ENCODE measurements at places on chromosomes 2 and 18.

DNA sequence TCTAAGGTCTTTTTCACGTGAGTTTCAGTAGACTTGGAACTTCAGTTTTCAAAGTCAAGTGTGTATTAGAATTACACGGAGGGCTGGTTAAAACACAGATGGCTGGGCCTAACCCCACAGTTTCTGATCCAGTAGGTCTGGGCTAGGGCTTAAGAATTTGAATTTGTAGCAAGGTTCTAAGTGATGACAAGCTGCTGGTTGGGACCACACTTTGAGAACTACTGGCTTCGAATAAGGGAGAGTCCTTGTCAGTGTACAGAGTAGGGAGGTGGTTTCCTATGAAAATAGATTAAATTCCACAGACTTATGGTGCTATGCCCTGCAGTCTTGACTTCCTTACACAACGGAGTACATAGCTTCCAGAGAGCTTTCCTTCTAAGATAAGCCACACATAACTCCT lies 4.5 kb downstream of the RHOB start:
- DNase-seq = no peak

DNA sequence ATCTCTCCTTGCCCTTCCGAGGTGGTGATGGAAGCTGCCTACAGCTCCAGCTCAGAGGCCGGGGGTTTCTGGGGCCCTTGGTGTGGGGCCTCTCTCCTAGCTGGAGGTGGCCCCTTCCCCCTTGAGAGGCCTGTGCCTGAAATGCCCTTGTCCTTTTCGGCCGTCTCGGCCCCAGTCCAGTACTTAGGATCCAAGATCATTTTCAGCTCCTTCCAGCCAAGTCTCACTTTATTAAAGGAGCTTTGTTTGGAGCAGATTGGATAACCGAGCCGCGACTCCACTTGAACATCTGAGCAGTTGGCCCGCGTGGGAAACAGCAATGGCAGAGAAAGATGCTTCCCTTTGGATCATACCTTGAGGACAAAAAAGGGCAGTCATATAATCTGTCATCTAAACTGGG lies 125.0 kb downstream of the NEDD4L start:
- no peak for DNase-seq

DNA sequence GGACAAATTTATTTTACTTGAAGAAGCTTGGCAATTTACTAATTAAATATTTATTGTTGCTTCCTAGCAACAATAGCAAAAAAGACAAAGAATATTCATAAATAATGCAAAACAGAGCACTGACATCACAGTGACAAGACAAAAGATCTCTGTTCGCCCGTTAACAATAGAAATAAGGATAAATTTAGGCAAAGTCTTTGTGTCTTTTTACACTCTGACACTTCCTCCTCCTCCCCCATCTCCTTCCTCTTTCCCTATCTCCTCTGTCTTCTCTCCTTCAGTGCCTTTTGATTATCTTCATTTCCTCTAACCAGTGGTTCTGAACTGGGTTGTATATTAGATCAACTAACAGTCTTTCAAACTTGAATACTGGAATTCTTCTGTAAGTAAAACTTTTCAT lies 808.4 kb downstream of the ERBB4 start:
- no peak for DNase-seq

- no peak for DNase-seq
These were observed 598 bp downstream of the CCDC93 start for GRCh38 chr2:118013221-118013723.

- no peak for DNase-seq
These were observed 65.1 kb downstream of the CERS6 start for GRCh38 chr2:168521053-168521741.

DNA sequence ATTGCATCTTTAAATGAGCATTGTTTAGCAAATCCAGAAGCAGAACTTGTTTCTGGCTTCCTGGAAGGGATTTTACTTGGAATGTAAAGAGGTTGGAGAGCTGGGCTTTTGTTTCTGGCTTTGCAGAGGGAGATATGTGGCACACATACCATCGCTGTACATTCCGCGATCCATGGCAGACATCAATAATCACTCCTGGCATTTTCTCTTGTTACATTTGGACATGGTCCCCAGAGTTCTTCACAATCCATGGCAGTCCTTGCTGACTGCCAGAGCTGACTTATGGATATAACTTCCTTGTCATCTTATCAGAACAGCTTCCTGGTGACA lies 445.6 kb upstream of the SPRED2 start:
- DNase-seq = no peak

DNA sequence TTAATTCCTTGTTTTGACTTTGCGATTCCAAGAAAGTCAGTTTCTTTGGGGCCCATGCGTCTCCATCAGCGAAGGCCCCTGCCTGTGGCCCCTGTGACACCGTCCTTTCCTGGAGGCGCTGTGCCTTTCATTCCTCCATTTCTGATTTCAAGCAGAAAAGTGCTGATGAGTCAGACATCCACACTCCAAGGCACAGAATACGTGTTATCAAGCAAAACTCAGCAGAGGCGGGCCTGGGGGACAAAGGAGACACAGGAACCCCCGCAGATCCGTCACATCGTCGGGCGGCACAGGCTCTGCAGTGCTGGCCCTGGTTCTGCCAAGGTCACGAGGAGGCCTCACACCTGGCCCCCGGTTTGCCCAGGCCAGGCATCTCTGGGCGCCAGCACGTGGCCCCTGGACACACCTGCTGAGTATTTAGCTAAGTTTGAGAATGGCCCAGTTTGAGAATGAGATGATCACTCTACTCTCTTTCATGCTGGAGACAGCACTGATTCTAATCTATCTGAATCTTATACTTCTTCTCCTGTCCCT lies 7.2 kb upstream of the SALL3 start:
- DNase-seq = no peak

DNA sequence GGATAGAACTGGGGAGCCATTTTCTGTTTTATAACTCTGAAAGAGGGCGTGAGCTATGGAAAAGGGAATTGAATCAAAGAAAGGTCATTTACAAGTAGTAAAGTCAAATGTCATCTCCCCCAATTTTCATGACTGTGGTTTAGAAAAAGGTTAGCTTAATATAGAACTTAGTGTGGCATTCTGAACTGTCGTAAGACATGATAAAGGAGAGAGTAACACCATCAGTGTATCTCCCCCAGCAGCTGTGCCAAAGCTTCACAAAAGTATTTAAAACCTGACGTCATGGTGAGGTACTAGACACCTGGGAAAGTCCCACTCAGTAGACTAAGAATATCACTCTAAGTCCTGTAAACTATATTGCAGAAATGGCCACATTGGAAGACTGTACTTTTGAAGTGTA lies 5.8 kb upstream of the IKZF2 start:
- no peak for DNase-seq

DNA sequence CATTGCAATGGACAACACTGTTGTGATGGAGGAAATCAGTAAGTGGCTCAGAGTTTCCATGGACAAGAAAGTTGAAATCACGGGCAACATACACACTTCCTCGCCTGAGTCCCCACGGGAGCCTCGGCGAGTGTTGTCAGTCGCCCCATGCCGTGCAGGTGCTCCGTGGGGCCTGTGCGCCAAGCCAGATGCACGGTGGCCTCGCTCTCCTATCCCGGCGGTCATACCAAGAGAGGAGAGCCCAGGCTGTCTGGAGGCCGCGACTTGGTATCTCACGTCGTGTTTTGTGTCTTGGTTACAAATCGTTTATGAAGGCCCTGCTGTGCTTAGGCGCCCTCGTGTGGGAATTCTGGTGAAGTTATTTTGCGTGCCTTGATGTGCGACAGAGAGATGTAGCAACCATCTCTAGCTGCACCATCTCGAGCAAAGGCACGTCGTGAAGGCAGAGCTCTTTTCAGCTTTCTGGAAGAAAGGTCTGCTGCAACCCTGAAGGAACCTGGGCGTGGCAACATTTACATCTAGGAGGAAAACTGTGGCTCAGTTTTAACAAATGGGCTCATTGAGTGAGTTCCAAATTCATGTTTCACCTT lies 21.8 kb downstream of the ATG4B start:
- no peak for DNase-seq

DNA sequence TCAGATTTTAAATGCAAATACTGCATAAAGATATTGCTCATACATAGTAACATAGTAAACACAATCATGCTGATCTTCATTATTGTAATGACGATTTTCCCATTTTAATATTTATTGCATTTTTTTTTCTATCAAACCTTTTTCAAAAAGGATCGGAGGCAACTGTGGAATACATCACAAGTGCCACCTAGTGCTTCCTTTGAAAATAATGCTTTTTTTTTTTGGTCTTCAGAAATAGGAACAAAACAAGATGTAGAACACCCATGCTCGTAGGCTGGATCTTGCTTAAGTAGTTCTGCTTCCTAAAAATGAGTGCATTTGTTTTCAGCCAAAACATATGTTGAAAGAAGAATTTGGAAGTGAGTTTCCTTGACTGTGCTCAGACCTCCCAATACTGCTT lies 35.7 kb upstream of the GPR155 start:
- DNase-seq = no peak

DNA sequence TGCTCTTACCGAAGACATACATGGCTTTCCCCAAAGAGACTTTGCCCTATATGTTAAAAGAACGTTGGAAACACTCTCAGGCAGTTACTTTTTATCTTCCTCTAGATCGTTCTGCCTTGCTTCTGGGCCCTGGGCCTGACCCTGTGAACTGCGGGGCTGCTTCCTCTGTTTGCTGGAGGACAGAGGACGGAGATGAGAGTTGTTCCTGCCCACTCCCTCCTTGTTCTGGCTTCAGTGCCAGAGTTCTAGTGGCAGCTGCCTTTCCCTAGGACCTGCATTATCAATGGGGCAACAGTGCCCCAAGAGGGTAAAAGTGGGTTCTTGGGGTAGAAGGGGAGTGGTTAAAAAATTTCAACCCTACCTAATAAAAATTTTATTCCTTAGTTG lies 6.5 kb upstream of the FN1 start:
- no peak for DNase-seq

All from stimulated activated CD4-positive, alpha-beta T cell treated with anti-CD3 and anti-CD28 coated beads, Interleukin-1b, Interleukin-23, amount 100 ng/mL, for 24 hours (primary cell).